ENCODE measurements at places on chromosomes 12 and 14.

- DNase-seq: no peak
These were observed 18.7 kb upstream of the POP5 start for GRCh38 chr12:120599672-120600552.

GRCh38 chr14:39265033-39265432, 31.3 kb downstream of the MIA2 start:
- DNase-seq: no peak

DNA sequence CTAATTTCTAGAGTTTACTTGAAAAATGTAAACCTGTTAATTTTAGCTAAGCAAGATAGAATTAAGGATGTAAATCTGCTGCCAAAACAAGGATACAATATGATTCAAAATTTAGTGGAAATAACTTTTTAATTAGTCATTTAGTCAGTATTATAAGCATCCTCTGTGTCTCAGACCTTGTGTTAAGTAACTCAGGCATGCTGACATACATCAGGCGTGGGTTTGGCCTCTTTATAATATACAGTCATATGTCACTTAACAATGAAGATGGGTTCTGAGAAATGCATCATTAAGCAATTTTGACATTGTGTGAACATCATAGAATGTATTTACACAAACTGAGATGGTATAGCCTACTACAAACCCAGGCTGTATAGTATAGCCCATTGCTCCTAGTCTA, 386.9 kb downstream of the ZFP36L1 start:
- DNase-seq: no peak

DNA sequence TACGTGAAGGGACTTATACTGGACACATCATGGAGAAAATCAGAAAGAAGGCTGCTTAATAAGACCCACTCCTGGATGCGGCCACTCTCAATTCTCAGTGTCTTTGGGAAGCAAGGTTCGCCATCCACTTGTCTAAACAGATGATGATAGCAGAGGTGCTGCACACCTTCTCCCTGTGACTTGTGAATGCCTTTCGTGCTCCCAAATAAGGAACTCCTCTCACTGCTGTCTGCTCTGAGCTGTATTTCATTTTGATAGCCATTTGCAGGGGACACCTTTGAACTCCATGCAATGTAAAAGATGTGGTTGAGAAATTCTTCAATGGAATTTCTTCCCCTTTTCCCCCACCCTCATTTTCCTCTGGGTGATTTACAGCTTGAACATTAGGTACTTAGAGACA, 11.6 kb downstream of the RMST start:
- no peak for DNase-seq
